Nucleus accumbens (tissue), 56 donors: ENCODE measurements at places on chromosomes 3 and 15.

GRCh38 chr3:16352428-16352827 is 87.4 kb downstream of the OXNAD1 start:
- DNase-seq = no peak

DNA sequence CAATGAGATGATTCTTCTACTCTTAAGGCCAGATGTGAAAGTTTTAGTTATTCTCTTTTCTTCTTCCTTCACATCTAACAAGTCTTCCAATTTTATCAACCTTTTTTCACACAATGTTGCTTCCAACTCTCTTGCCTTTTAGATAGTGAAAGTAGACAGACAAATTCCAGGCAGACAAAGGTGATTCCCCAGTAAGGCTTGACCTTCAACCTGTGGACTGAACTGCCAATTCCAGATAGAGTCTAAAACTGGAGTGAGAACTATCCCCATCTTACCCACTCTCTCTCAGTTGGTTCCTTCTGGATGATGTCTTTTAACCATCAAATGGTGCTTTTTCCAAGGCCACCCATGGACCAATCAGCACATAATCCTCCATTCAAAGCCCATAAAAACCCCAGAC is 159.0 kb downstream of the NSUN3 start:
- no peak for DNase-seq

GRCh38 chr3:177089110-177089509 is 108.2 kb downstream of the TBL1XR1 start:
- no peak for DNase-seq

- no peak for DNase-seq
Measured at GRCh38 chr3:117746066-117746465, 1036.5 kb downstream of the TUSC7 start.

GRCh38 chr3:55490276-55490913 is 3.3 kb upstream of the WNT5A start:
- DNase-seq = no peak

- DNase-seq = no peak
Measured at GRCh38 chr3:160608870-160609269, 43.5 kb upstream of the KPNA4 start.

- DNase-seq = no peak
Measured at GRCh38 chr3:177429079-177429478, 231.8 kb upstream of the TBL1XR1 start.

GRCh38 chr3:37974121-37975083 is 16.2 kb upstream of the VILL start:
- peak; percentile 62 for DNase-seq

GRCh38 chr15:82136120-82136519 is 90.3 kb upstream of the MEX3B start:
- no peak for DNase-seq

GRCh38 chr15:67839499-67839928 is 331 bp downstream of the RNU6-1 start:
- no peak for DNase-seq

DNA sequence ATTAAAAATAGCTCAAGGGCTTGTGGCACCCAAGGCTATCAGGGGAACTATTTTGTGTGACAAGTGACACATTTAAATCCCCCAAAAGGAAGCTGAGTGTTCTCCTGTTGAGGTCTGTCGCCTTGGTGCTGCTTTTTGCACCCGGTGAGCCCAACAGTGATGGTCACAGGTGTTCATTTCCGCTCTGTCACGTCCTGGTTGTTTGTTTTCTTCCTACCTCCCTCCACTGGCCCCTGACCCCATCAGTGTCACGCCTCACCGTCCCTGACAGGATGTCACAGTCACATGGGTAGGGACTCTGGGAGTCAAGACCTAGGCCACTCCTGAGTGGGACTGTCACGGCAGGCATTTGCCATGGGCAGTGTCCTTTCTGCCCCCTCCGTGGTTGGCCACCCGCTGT is 11.2 kb downstream of the SLCO3A1 start:
- no peak for DNase-seq

DNA sequence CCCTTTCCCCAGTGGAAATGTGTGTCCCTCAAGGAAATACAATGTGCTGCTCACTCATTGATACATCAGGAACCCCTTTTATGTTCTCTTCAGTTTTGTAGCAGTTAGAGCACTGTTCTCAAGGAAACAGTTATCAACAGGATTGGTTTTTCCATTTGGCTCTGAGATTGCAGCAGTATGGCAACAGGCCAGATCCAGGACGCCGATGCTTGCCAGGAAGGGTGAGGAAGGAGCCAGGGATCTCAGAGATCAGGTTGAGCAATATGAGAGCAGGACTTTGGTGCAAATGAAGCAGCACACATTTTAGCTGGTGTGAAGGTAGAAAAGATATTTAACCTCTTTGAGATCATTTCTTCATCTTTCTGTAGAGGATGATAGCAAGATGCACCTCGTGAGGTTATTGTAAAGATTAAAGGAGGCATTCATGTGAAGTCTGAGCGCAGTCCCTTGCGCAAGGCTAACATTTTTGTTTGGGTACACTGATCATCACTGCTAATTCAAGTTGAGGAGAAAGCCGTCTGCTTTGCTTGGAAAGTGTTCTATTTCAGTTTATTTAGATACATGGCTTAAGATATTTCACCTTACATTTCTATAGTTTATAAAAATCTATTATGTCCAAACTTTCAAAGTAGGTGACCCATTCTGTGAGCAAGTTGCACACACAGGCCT is 68.5 kb downstream of the KCNH8 start:
- DNase-seq = no peak

DNA sequence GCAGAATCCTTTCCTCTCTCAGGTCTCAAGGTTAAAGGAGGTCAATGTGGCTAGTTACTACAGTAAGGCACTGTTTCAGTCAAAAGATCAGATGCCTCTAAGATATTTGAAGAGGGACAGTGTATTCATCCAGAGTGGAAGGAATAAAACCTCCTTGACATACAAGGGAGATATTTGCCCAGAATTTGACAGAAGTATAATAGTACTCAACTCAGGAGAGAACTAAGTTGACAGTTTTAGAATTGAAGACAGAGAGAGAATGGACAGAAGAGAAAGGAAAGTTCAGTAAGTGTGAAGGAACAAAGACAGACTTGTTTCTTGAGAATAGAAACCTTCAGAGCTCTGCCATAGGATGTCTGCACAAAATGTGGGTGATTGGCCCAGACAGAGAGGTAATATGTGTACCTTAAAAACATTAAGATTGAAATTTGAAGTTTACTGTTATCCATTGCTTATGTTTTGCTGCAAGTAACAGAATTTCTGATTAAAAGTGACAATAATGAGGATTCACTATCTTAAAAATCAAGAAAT is 507.1 kb downstream of the IGSF11 start:
- no peak for DNase-seq

GRCh38 chr3:165128544-165128943 is 50.2 kb upstream of the SI start:
- no peak for DNase-seq

DNA sequence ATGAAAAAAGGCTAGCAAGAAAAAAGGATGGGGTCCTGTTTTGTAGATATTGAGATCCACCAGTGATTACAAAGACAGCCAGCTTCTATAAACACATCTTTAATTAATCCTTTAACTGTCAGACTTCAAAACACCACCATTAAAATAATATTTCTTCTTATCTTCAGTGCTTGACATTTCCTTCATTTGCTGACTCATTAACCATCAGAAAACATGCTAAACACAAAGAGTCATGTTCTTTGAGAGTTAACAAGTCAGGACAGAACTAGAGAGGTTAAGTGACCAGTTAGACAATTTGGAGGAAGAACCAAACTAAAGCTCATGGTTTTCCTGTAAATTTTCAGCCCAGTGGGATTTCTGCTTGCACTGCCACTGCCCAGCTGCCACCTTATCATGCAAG is 111.4 kb downstream of the MEIS2 start:
- DNase-seq = no peak

DNA sequence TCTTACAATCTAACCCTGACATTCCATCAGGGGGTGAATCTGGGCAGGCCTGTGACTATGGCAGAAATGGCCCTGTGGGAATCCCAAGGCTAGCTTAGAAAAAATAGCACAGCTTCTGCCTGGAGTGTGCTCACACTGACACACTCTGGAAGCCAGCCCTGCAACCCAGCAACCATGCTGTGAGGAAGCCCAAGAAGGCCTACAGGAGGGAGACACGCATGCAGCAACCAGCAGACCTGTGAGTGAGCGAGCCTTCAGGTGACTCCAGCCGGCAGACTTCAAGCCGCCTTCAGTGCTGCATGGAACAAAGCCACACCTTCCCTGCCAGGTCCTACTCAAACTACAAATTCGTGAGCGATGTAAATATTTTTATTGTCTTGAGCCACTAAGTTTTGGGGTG is 26.1 kb downstream of the RAB6B start:
- DNase-seq = no peak

GRCh38 chr15:100911086-100911485 is 8.1 kb upstream of the LRRK1 start:
- DNase-seq = no peak

DNA sequence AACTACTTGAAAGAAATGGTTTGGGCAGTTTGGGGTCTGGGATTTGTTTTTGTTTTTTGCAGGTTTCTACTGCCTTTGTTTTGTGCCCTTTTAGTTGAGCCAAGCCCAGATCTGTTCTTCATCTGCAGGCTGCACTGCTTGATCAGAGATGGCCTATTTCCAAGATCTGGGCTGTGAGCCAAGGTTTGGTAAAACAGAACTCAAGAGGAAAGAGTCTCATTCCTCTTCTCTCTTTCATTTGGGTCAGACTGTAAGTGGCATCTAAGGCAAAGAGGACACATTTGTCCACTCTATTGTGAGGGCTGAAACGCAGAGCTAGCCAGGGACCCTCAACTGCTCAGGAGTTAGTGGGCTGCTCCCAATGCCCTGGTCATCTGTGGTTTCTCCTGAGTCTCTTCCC is 104.4 kb upstream of the UBE3A start:
- DNase-seq = no peak

DNA sequence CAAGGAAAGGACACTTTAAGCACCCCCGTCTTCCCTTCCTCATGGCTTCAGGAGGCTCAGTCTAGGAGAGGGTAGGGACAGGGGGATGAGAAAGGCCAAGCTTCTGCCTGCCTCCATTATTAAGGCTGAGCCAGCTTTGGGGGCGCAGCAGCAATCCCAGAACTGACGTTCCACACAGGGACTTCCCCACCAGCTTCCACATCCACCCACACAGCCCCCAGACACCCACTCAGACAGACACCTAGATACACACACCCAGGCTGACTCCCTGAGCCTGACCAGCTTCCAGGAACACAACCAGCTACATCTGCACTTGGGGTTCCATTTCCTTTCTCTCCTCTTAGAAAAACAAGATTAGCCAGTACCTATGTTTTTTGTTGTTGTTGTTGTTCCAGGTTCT is 4.7 kb downstream of the HCN4 start:
- no peak for DNase-seq

DNA sequence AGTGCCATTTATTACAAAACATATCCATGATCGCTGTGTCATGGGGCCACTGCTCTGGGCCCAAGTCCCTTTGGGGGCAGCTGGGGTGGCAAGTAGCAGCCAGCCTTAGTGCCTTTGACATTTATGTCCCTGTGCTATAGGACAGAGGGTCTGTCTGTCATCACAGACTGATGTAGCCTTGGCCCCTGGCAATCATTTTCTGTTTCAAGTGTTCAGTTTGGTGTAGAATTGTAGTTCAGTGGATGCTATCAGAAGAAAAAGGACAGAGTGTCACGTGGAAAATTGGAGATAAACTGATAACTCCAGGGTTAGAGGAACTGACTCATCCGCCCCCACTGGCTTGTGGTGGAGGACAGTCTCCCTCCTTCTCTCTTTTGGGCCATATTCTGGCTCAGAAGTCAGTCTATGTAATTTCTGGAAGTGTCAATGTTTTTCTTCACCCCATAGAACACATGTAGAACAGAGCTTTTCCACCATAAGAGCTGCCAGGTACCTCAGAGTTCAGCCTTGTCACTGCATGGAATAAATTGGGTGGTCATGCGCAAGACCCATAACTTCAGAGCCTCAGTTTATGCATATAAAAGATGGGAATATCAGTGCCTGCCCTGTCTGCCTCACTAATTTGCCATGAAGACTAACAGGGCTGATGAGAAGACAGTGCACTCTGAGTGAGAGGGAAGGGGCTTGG is 4.5 kb upstream of the MRPS22 start:
- no peak for DNase-seq

DNA sequence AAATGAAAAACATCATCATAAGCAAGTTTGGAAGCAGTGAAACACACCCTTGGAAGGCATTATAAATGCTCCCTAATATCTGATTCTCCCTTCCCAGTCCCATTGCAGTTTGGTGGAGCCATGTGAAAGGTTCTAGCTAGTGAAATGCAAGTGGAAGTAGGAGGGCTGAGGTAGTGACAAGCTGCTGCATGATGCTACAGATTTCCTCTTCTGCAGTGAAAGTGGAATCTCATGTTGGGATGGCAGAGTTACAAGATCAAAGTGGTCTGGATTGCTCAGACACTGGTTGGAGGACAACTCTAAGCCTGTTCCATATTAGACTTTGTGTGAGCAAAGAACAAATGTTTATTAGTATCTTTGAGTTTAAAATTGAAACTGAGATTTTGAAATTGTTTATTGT is 3.3 kb upstream of the PDCD6IP start:
- no peak for DNase-seq

GRCh38 chr15:90015749-90016148 is 14.6 kb downstream of the ZNF710 start:
- DNase-seq = no peak

DNA sequence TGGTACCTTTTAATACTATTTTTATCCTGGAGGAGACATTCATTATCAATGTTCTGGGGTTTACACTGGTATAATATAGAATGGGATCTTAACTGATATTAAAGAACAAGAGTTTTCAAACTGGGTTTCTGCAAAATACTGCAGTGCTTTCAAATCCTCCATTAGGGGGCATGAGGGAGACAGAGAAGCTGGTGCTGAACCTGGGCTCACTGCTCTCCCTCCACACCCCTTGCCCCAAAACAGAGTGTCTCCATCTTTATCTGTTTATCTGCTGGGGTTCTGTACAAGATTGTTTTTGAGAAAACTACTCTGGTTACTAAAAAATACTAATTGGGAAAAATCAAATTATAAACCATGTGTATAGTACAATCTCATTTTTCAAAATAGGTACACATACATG is 41.7 kb downstream of the CADPS start:
- DNase-seq = no peak

- DNase-seq = no peak
Measured at GRCh38 chr3:52176951-52177700, 20.8 kb upstream of the ALAS1 start.

DNA sequence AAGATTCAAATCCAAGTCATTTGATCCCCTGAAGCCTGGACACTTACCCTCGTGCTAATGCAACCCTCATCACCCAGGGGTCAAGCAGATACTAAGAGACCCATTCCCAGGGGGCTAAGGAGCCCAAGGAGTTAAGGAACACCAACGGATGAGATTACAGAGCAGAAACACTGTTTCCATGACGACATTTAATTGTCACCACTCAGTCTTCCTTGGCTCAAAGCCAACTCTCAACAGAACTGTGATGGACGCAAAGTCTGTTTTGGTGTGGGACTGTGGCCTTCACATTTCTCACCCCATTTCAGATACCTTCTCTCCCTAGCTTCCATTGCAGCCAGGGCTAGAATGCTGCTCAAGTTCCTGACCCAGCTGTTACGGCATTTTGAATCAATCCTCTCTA is 383.5 kb upstream of the WNT5A start:
- DNase-seq = no peak

GRCh38 chr15:88300861-88301260 is 44.3 kb upstream of the NTRK3 start:
- DNase-seq = no peak

- no peak for DNase-seq
Measured at GRCh38 chr3:194306771-194307640, 44.1 kb downstream of the CPN2 start.
